ENCODE measurements at places on chromosomes 2 and 18.
A peak's percentile ranks its signal among the peaks of the same experiment; 100 is the strongest.

GRCh38 chr2:121969766-121970639 lies 214.6 kb downstream of the TSN start:
- no peak for DNase-seq

- DNase-seq = no peak
Observed at GRCh38 chr2:227500301-227500630, 28.3 kb downstream of the AGFG1 start.

DNA sequence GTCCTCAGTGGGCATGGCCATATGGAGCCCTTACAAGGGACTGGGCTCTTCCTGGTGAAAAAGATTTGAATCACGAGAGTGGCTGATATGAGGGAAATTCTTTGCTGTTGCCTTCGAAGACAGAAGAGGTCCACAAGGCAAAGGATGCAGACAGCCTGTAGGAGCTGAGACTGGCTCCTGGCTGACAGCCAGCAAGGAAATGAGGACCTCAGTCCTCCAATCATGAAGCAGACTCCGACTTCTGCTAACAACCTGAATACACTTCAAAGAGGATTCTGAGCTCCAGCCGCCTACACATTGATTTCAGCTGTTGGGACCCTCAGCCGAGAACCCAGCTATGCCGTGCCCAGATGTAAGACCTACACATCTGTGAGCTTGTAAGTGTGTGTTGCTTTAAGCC lies 3.0 kb upstream of the ST8SIA5 start:
- no peak for DNase-seq

- DNase-seq = no peak
Observed at GRCh38 chr2:166304656-166305055, 71.1 kb downstream of the SCN9A start.

- DNase-seq = no peak
Observed at GRCh38 chr2:185857691-185858090, 119.1 kb downstream of the FSIP2 start.

DNA sequence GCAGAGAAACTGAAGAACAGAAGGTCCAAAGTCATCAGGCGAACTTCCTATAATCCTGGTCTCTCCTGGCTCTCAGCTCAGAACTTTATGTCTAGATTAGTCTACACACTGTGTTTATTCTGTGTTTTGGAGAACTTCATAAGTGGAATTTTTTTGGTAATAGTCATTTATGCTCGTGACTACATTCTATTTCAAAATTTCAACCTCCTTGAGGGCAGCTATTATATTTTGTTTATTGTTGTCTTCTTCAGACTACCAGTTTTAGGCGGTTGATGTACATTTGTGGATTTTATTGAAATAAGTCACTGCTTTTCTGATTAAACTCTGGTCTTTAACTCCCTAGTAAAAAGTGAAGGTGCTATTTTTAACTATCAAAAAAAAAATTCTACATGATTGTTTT lies 816.6 kb downstream of the SATB2 start:
- DNase-seq = no peak

GRCh38 chr18:26536032-26536431 lies 12.3 kb downstream of the KCTD1 start:
- no peak for DNase-seq

DNA sequence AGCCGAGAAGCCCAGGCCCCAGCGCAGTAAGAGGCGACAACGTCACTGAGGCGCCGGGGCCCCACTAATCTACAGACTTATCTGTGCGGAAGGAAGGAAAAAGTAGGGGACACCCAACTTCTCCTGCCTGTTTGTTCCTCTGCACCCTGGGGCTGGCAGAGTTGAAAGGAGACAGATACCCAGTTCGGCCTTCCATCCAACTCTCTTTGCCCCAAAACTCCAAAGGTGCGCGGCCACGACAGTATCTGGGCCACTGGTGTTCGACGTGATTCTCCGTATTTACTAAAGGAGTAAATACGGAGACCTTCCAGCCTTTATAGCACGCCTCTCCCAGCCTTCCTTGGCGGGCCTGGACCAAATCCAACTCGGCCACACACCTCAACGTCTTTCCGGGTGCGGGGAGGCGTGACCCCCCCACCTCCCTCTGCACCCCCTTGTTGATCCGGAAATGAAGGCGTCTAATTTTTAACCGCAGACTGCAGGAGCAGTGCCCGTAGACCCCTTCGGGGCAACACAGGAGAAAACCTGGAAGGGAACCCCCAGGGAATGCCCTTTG lies 1.6 kb downstream of the SMAD7 start:
- DNase-seq = no peak

GRCh38 chr2:27264753-27265535 lies 2.1 kb upstream of the SLC30A3 start:
- no peak for DNase-seq

GRCh38 chr18:43081396-43081795 lies 34.1 kb downstream of the RIT2 start:
- no peak for DNase-seq

- no peak for DNase-seq
Observed at GRCh38 chr2:159613651-159614285, 2.6 kb downstream of the BAZ2B start.

DNA sequence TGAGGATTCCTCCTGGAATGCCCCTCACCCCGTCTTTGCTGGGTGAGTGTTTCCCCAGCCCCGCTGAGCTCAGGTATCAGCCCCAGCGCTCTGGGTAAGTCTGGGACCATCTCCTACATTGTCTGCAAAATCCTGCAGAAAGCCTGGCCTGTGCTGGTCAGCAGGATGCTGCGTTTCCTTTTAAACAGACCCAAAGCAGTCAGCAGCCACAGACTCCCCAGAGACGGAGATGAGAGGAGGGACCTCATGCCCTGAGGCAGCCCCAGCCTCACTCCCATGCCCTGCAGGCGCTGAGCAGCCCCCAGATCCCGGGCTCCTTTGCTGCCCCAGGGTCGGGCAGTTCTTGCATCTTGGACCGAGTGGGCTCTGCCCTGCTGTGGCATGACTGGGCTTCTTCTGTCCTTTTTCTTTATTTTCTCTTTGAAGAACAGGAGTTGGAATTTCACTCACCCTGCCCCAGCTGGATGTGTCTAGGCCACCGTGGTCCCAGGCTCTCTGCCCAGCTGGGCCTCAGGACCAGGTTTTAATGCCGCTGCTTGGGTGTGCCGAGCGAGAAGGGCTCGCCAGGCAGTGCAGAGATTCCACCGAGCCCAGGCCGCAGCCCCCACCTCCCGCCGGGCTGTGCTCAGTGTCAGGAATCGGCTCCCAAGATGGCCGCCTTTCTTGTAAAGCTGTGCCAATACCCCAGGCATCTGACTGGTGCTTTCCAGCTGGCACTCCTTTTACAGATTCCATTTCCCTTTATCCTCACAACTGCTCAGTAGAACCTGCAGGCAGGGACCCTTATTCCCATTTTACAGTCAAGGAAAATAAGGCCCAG lies 43.6 kb downstream of the ODC1 start:
- no peak for DNase-seq

GRCh38 chr2:233974530-233975071 lies 57.4 kb downstream of the TRPM8 start:
- peak; percentile 97 for DNase-seq

DNA sequence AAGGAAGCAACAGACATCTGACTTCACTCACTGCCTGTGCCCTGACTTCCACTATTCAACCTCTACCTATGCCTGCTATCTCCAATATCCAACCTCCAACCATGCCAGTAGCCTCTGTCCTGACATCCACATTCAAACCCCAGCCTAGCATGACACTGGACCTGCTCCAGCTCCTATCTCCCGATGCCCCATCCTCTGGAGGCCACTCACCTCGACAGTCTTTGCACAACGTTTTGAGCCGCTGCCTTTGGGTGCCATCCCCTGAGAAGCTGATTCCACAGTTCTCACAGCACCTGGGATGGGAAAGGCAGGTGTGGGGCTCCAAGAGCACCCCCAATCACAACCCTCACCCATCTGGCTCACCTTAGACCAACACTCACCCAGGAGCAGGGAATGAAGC lies 4.9 kb downstream of the MBD1 start:
- DNase-seq = no peak

- DNase-seq = peak; percentile 57
Observed at GRCh38 chr2:21333684-21334083, 209.9 kb downstream of the TDRD15 start.

GRCh38 chr2:54964271-54964670 lies 86.0 kb downstream of the RTN4 start:
- no peak for DNase-seq

DNA sequence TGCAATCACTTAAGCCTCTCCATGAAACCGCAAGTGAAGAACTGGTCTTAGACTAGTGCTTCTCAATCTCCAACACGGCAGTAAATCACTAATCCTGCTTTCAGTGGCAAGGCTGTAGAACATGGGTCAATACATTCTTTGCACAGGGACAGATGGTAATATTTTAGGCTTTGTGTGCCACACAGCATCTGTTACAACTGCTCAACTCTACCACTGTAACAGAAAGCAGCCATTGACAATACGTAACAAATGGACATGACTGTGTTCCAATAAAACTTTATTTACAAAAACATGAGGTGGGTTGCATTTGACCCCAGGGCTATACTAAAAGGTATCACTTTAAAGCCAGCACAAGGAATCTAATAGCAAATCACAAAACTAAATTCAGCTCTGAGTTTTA lies 51.1 kb downstream of the RNF152 start:
- DNase-seq = no peak

DNA sequence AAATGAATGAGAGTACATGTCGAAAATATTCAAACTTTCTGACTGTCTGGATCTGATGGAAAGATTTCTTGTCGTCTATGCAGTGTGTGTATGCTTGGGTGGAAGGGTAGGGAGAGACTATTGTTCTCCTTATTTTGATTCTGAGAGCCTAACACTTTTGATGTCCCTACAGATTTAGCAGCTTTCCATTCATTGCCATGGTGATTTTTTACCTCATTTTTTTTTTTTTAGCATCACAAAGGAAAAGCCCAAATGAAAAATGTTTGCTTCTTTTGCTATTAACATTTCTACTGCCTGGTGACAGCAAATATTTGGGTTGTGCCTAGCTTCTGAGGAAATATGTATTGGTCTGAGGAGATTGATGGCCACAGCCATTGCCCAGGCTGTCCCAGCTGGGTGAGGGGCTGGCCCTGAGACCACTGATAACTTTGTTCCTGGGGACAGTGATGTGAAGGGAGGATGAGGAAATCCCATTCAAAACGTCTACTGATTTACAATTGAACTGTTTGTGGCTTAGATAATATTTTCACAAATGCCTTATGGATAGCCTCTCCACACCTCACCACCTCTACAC lies 558.6 kb downstream of the DCC start:
- no peak for DNase-seq

DNA sequence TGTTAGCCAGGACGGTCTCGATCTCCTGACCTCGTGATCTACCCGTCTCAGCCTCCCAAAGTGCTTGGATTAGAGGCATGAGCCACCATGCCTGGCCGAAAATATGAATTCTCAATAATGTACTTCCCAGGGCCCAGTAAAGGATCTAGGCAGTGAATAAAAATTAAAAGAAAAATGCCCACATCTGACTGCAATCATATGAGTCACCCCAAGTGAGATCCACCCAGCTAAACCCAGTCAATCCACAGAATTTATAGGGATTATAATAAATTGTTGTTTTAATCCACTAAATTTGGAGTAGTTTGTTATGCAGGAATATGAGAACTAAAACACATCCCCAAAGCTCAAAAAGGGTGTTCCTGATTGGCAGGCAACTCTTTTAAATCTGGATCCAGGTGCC lies 93.5 kb upstream of the STK39 start:
- DNase-seq = no peak

DNA sequence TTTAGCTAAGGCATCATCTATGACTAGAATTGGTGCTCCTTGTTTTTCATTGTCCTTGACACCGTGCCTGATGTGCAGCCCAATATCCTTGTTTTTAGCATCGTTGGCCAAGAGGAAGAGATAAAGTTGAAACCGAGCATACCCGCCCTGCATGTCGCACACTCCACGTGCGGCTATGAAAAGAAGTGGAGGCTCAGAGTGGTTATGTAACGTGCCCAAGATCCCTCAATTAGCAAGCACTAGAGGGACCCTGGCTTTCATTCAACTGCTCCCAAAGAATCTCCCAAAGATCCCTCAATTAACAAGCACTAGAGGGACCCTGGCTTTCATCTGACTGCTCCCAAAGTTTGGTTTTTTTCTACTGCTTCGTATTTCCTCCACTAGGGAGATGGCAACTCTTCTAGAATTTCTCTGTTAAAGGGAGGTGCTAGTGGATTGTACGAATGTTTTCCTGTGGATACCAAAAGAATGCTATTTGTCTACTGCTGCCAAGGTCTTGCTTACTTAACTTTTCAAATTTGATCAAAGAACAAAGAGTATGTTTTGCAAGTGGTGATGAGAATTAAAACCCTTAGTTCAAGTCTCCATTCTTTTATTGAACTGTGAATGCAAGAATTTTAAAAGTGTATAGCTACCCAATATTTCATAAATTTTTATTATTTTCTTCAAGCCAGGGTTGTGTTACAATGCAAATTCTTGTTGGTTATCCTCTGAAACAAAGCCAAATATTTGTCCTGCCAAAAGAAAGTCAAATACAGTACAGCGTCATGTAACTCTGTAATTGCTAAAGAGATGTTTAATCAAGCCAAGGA lies 92.1 kb downstream of the AOX1 start:
- DNase-seq = peak; percentile 42

GRCh38 chr2:169038338-169038757 lies 7.2 kb upstream of the ABCB11 start:
- DNase-seq = no peak

DNA sequence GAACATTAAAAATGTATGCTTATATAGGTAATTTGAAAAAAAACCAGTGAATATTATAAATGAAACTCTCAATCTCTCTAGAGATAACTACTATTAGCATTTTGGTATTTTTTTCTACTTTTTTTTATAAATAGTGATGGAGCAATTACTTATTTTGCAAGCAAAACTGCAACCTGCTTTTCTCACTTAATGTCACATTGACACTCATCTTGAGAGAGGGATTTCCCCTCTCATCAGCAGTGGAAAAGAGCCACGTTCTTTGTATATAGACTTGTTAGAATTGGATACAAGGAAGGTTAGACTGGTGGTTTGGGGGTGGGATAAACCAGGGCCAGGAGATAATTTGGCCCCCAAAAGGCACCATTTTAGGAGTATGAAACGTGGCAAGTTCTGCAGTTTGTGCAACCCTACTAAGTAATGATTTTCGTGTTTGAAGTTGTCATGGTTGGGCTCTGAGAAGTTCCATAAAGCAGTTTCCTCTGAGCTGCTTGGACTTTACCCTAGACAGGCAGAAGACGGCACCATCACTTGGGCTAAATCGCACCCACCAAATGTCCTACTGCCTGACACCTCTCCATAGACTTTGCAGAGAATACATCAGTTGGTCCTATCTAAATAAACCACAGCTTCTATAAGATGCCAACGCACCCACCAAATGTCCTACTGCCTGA lies 194.0 kb downstream of the ACTR3 start:
- no peak for DNase-seq
